A673 (cell line): ENCODE measurements at places on chromosomes 6 and 20.
A peak's percentile ranks its signal among the peaks of the same experiment; 100 is the strongest.

GRCh38 chr6:20722455-20722854 is 188.2 kb downstream of the CDKAL1 start:
- no peak for DNase-seq

- no peak for DNase-seq
Observed at GRCh38 chr6:88360203-88360797, 194.2 kb upstream of the CNR1 start.

- peak; percentile 65 for DNase-seq
Observed at GRCh38 chr6:80338201-80338836, 231.8 kb downstream of the BCKDHB start.

- no peak for DNase-seq
Observed at GRCh38 chr6:26437550-26437949, 2.8 kb upstream of the BTN3A3 start.

DNA sequence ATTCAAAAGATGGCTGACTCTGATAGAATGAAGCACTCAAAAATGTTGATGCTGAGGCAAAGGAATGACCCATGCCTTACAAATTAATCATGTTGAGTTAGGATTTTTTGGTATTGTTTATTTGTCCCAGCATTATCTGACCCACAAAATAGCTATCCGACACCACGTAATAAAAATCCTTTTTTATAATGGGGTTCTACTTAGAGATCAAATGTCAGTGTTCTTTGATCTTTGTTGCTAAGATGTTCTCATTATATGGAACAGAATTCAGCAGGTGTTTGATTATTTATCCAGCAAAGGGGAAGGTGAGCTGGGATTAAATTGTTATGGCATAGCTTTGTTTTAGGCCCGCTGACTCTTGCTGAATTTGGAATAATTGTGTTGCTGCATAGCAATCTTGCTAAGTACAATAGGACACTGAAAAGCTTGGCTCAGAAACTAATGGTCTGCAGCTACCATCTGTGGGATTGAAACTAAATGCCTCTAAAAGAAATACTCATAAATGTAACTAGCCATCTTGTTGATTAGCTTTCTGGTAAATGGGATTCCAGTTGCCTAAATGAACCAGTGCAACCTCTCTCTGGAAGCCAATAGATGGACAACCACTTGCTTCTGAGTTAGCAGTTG is 180.2 kb upstream of the HDAC2 start:
- DNase-seq: no peak

- no peak for DNase-seq
Observed at GRCh38 chr20:62678553-62678952, 30.1 kb upstream of the NTSR1 start.
